ENCODE measurements at places on chromosomes 13 and 19.

GRCh38 chr13:35649162-35649561 lies 172.7 kb upstream of the MAB21L1 start:
- no peak for DNase-seq

- DNase-seq = peak; percentile 62
Observed at GRCh38 chr19:737591-738093, 13.3 kb upstream of the MISP start.

GRCh38 chr13:20778311-20778710 lies 4.5 kb upstream of the EEF1AKMT1 start:
- DNase-seq = no peak

DNA sequence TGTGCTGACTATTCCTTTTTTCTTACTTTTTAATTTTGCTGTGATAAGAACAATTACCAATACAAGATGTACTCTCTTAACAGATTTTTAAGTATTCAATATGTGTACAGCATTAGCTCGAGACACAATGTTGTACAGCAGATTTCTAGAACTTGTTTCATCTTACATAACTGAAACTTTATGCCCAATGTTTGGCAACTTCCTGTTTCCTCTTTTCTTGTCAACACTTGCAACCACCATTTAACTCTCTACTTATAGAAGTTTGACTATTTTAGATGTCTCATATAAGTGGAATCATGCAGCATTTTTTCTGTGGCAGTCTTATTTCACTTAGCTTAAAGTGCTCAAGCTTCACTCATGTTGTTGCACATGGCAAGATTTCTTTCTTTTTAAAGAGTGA lies 1426.8 kb downstream of the SLITRK5 start:
- no peak for DNase-seq

- DNase-seq = no peak
Observed at GRCh38 chr13:111494641-111495040, 174.2 kb downstream of the TEX29 start.

GRCh38 chr13:99892196-99892613 lies 79.4 kb downstream of the ZIC5 start:
- no peak for DNase-seq

DNA sequence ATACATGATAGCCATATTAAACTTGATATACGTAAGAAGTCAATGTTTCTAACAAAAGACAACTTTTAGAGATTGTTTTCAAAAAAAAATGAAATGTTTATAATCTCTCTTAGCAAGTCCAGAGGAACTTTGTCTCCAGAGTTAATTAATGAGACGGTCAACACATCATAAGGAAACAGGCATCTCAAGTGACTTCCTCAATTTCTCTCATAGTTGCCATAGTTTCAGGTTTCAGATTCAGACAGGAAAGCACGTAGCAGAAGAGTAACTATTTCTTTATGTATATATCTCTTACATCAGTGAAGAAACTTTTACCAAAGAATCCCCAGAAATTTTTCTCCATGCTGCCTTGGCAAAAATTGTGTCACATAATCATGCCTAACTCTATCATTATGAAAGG lies 159.6 kb upstream of the ATXN8OS start:
- DNase-seq = no peak

- DNase-seq = peak; percentile 77
Observed at GRCh38 chr13:19959141-19959830, 759 bp downstream of the ZMYM2 start.

- DNase-seq = no peak
Observed at GRCh38 chr19:48497728-48498594, 13.7 kb downstream of the LMTK3 start.

DNA sequence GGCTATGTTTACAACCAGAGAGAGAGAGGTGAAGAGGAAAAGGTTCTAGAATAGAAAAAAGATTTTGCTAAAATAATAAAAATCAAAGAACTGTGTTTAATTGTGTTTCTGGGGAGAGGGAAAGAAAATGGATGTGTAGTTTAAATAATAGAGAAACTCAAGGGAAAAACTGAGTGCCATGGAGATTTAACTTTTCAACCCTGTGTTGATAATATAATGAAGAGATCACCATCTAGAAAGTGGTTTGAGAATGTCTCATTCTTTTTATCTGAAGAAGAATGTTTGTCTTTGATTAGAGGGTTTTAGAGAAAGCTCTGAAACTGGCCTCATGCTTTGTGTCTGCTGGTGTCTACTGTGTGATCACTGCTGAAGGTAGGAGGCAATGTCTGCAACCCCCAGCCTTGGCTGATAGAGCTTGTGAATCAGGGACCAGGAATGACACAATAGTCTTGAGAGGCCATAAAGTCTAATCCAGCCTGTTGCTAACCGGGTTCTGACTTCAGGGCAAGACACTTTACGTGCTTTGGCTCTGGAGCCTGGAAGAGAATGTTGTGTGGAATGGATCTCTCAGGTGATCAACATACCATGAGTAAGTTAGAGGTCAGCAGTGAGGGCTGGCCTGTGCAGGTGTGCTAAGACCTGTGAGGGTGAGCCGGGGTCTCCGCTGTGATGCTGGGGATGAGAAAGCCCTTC lies 5.4 kb downstream of the COL4A2 start:
- DNase-seq = no peak

DNA sequence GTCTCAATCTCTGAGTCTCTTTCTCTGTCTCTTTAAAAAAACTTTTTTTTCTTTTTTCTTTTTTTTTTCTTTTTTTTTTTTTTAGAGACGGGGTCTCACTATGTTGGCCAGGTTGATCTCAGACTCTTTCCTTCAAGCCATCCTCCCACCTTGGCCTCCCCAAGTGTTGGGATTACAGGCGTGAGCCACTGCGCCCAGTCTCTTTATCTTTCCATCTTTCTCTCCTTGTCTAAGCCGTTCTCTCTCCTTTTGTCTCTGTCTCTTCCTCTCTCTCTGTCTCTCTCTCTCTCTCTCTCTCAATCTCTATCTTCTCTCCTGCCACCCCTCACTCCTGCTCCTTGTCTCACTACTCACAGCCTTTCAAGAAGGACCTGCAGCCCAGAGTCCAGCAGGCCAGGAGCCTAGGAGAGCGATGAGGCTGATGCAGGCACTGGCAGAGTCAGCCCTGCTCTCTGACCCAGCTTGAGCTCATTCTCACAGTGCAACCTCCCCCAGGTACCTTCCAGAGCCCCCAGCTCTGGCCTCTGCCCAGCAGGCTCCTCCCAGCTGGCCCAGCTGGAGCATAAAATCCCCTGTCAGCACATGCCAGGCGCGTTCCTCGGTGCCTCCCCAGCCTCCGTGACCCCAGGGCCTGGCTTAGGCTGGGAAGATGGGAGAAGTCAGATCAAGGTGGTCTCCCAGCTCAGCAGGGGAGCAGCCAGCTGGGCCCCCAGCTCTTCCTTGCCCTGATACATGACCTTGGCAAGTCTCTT lies at the start of gene NPHS1:
Gene NPHS1 (minus strand): TSS at position 476 of the 752 bp plus-strand sequence. CDS start 667 bp downstream, outside the sequence.
- DNase-seq = no peak

- no peak for DNase-seq
Observed at GRCh38 chr19:18735324-18735723, 51.8 kb downstream of the CRTC1 start.

GRCh38 chr19:46221981-46222610 lies 7.4 kb upstream of the IGFL1 start:
- DNase-seq = no peak

GRCh38 chr19:32252333-32252669 lies 93.1 kb upstream of the ZNF507 start:
- no peak for DNase-seq

GRCh38 chr19:8311461-8312260 lies 3.5 kb upstream of the CD320 start:
- no peak for DNase-seq

DNA sequence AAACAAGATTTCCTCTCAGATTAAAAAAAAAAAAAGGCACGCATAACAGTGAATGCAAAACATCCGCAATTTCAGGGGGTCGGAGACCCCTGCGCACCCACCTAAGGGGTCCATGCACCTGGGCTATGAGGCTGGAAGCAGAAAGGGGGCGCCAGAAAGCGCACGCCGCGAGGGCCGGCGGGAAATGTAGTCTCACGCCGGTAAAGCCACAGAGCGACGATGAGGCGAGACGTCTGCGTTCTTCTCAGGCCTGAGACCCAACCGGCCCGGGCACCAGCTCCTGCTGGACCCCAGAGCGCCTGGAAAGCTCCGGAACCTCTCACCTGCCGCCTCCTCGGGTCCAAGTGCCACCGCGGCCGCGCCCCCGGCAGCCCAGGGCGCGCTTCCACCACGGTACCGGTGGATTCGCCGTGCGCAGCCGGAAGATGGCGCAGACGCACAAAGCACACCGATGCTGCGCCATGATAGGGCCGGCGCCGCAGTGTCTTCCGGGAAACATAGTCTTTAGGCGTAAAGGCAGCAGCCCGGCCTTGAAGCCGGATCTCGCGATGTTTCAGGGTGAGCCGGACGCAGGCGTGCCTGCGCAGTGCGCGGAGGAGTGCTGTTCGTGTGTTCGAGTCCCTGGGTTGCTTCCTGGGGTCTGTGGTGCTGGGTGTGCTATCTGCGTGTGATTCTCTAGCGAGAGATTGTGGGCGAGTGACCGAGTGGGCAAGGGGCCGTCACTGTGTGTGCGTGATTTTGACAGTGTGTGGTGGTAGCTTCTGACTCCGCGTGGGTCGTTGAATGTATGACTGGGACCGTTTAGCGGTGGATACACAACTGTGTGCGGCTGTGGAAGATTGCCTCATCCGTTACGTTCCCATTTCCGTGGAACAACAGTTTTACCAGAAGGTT lies at the start of gene ZNF582:
Gene ZNF582 (minus strand): TSS at position 416 of the 894 bp plus-strand sequence. CDS start 1,782 bp downstream, outside the sequence.
- DNase-seq = peak; percentile 95

- DNase-seq = no peak
Observed at GRCh38 chr13:27404680-27405079, 19.7 kb upstream of the GTF3A start.

- no peak for DNase-seq
Observed at GRCh38 chr13:40340368-40341095, 325.9 kb downstream of the FOXO1 start.

DNA sequence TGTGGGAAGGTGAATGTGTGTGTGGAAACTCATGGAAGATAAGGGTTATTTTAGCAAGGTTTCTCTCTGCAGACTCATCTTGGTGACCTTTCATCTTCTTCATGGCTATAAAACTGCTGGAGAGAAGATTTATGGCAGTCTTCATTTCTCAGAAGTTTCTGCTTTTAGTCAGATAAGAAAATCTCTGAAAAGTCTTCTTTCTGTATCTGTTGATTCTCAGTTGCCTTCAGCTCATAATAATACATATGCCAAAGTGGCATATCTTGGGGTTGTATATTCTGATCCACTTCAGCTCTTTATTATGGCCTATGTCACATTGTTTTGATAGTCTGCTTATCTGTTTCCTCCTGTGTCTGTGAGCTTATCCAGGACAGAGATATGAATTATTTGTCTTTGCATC lies 143.3 kb upstream of the TMTC4 start:
- DNase-seq = no peak

GRCh38 chr13:51607165-51607564 lies 22.9 kb downstream of the WDFY2 start:
- no peak for DNase-seq

Data from CD4-positive, alpha-beta T cell treated with Interleukin-17A for 1 hour (primary cell).